ENCODE measurements at places on chromosomes 13 and 19.
A peak's percentile ranks its signal among the peaks of the same experiment; 100 is the strongest.

DNA sequence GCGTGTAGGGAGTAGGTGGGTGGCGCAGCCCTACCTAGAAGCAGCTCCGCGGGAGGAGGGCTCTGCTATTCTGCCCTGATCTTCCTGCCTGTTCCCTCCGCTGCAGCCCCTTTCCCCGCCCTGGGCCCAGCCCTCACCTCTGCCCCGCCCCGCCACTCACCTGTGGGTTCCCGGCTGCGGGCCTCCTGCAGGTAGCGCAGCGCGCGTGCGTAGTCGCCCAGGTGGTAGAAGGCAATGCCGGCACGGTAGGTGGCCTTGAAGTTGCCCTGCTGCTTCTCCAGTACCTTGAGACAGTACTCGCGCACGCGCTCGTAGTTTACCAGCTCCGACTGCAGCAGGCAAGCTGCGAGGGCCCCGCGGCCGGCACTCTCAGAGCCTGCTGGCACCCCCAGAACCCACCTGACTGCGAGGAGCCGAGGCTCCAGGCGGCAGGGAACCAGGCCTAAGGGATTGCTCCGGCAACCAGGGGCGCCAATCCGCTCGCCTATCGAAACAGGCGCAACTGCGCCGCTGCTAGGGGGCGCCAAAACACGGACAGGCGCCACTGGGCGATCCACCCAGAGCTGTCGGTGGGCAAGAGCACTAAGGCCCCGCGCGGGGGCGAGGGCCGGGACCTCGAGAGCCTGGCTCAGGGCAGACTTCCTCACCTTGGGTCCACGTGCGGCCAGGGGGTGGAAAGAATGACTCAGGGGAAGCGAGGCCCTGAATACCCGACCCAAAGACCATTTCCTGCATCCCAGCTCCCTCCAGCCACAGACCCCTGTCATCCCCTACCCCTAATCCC is 965 bp downstream of the TTC9B start:
- DNase-seq: no peak

DNA sequence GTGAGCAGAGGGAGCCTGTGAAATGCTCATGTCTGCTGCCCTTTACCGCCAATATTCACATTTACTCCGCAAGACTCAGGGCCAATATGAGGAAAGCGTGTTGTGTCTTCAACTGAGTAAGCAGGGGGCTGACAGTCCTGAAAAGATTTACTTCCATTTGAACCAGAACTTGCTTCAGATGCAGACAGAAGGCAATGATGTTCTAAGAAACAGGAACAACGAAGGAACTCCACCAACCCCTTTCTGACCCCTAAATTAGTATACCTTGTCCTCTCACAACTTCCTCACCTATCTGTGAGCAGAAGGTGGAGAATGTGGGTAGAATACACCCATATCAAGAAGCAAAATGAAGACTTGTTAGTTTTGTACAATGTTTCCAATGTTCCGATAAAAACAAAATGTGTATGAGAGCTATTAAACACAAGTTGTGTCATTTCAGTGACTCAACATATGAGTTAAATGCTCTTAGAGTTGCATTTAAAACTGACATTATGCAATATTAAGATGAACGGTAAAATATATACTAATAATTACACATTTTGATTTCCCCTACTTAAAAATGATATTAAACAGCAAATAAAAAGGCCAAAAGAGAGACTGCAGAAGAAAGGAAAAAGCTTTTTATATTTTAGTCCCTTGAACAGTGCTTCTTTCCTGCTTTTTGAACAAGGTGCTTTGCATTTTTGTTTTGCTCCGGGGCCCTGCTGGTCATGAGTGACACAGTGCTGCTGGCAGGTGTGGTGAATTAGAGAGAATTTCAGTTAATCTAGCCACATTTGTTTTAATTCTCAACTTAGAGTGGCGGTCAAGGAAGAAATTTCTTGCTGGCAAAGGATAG is 16.0 kb downstream of the TMEM272 start:
- no peak for DNase-seq

- no peak for DNase-seq
Measured at GRCh38 chr19:29395111-29395733, 130.6 kb upstream of the VSTM2B start.

DNA sequence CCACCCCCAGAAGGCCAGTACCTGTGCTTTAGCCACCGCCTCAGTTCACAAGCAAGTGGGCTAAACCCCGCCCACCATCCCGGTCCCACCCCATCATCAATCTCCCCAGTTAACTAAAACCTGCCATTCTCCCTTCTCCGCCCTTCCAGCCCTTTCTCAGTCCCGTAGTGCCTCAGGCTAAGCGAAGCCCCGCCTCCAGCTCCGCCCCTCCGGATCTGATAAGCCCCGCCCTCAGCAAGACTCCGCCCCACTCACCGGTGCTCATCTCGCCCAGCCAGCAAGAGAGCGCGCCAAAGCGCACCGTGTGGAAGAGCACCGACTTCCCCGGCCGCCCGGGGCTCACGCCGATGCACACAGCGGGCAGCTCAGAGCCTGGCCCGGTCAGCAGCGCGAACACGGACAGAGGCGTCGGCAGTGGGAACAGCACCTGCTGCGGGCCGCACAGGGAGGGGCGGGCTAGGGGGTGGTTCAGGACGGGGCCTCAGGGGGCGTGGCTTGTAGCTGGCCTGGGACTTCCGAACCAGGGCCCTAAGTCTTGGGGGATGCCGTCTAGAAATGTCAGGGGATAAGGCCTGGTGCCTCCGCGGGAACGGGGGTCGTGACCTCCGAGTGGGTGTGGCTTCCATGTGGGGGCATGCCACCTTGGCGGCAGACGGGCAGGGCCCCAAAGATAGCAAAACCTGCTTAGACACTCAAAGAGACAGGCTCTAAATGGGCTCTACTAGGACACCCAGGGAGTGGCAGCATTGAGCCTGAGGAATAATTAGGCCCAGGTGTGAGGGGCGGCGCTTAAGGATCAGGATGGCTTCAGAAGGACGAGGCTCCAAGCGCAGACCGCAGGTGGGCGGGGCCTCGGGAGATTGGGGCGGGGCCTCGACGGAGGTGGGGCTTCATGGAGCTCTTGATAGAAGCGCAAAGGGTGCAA is 21.4 kb downstream of the MAP4K1 start:
- no peak for DNase-seq

GRCh38 chr19:47155148-47155547 is 24.5 kb downstream of the SAE1 start:
- no peak for DNase-seq

DNA sequence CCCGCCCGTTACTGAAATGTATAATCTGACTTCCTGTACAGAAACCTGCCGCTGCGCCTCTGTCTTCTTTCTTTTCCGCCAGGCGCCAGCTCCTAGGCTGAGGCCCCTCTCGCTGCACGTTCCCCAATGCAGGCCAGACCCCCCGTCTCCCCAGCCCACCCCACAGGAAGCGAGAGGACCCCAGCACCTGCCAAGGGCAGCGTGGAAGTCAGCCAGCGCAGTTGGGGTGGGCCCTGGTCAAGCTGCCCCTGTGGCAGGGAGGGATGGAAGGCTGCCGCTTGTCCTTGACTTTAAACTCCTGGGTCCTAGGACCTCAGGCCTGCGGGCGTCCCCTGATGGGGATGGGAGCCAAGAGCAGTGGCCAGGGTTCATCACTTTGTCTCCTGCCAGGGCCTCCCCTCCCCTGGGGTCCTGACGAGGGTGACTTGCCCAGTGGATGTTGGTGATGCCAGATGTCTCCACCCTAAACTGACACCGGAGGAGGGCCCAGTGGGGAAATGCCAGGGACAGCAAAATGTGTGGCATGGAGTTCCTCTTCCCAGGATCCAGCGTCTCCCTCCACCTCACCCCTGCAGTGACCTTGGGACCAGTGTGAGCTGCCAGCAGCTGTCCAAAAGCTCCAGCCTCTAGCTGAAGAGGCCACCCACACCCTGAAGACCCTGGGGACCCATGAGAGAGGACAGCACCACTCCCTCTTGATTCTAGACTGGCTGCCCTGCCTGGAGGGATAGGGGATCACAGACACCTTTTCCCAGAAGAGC is 8.5 kb upstream of the MARCHF2 start:
- no peak for DNase-seq

- DNase-seq: no peak
Measured at GRCh38 chr13:112759053-112759452, 69.2 kb downstream of the ATP11A start.

GRCh38 chr13:111911754-111912452 is 155.0 kb upstream of the SOX1 start:
- no peak for DNase-seq

GRCh38 chr19:17054746-17055145 is 20.5 kb downstream of the HAUS8 start:
- DNase-seq: no peak

DNA sequence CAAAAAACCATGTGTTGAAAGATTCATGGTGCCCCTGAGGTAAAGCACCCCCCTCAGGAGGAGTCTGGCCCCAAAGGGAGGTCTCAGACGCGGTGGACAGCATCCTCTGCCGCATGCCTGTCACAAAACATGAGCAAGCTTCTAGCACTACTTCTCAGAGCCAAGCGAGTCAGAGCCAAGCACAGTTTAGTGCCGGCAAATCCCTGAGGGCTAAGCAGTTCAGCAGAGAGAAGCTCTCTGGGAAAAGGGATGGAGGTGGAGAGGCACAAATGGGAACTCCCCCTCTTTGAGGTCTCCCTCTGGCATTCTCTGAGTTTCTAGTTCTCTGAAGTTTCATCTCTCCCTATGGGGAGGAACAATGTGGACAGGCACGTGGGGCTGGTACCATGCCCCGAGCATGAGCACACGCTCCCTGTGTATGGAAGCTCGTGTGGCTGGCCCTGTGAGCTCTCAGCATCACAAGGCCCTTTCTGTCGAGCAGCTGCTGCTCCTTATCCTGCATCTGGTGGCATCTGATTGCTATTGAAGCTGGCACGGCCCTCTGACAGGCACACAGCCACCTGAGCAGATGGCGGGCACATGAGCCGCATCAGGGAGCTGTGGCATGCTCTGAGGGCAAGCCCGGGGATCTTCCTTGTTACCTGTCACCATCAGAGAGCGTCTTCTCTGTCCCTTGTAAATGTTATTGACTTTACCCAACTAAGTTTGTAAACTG is 325.1 kb downstream of the SLC7A1 start:
- no peak for DNase-seq

GRCh38 chr13:32669030-32669646 is 82.9 kb downstream of the PDS5B start:
- peak; percentile 19 for DNase-seq

- DNase-seq: peak; percentile 64
Measured at GRCh38 chr19:8615813-8616596, 5.5 kb upstream of the ADAMTS10 start.

- no peak for DNase-seq
Measured at GRCh38 chr13:47004027-47004426, 107.2 kb upstream of the HTR2A start.

DNA sequence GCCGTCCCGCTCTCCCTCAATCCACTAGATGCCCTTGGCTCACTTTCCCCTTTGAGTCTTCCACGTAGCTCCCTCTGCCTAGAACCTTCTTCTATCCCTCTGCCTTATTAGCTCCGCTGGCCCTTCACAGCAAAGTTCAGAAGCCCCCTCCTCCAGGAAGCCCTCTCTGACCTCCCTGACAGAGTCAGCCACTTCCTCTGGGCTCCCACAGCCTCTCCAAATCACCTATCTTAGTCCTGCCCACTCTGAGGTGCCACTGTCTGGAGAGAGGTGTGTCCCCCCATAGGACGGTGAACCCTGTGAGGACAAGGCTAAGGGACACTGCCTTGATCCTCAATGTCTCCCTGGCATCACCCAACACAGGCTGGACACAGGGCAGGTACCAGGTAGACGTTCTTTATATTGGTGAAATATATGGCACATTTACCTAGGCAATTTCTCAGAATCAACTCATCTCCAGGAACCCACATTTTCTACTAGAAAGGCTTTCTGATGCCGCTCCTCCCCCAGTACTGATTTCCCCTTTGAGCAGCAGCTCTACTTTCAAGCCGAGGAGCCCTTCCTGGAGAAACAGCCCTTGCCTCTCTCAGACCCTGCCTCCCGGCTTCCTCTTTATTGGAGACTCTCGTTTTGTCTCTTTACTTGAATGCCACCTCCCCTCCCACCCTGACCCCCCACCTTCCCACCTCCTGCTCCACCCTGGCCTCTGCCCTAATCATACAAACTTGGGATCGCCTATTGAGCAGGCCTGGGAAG is 3.4 kb upstream of the TGFB1 start:
- DNase-seq: no peak

DNA sequence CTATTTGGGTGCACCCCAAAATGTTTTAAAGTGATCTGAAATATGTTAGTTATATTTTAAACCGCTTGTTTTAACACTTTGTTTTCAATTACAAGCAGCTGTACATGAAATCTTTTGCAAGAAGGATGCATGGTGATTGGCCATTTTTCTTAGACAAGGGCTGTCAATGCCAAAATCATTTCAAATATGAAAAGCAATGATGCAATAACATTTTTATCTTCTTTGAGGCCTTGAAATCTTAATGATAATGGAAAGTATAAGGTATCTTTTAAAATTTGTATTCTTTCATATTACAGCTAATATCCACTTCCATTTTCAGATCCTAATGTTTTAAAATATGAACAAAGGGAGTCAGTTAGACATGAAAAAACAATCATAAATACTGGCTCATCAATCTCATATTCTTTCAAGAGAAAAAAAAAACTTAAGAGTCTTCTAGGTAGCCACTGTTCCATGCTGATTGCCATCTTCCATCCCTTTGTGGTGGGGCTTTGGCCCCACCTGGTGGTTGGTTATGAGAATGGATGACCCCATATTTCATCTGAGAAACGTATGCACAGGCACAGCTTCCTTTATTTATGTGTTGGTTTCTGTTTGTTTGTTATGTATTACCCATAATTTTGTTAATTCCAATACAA is 330.3 kb upstream of the MIR17HG start:
- DNase-seq: peak; percentile 66

- no peak for DNase-seq
Measured at GRCh38 chr19:56972291-56972841, 131.8 kb upstream of the PEG3 start.

GRCh38 chr19:9032136-9032631 is 22.0 kb upstream of the MUC16 start:
- DNase-seq: no peak

DNA sequence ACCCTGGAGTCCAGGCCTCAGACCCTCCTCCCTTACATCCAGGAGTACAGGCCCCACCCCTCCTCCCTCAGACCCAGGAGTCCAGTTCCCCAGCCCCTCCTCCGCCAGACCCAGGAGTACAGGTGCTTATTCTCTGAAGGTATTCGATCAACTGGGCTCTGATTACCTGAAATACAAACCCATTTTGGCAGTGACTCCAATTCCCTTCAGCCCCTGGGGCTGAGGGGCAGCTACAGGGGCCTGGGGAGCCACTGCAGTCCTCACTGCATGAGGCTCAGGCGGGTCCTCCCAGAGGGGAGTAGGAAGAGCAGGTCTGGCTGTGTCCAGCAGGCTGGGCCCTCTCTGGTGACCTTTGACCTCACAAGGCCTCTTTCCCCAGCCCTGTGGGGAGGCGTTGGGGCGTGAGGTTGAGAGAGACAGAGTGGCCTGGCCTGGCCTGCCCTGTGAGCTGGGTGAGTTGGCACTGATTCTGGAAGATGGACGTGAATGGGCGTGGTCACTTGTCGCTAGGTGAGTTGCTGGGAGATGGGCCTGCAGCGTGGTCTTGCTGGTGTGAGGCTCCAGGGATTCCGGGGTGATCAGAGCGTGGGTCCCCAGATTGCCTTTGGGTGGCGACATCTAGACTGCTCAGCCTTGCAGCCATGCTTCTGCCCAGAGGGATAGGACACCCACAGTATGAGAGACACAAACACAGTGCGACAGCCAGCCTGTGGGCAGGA is 3.1 kb downstream of the BCAT2 start:
- DNase-seq: no peak

Measured in GM13977 (cell line).